ENCODE measurements at places on chromosomes 1 and 21. TPM values are rescaled to one million over a fixed set of nuclear protein-coding genes. Genes with fewer than 3 reads are reported as not detected.
A peak's percentile ranks its signal among the peaks of the same experiment; 100 is the strongest.

DNA sequence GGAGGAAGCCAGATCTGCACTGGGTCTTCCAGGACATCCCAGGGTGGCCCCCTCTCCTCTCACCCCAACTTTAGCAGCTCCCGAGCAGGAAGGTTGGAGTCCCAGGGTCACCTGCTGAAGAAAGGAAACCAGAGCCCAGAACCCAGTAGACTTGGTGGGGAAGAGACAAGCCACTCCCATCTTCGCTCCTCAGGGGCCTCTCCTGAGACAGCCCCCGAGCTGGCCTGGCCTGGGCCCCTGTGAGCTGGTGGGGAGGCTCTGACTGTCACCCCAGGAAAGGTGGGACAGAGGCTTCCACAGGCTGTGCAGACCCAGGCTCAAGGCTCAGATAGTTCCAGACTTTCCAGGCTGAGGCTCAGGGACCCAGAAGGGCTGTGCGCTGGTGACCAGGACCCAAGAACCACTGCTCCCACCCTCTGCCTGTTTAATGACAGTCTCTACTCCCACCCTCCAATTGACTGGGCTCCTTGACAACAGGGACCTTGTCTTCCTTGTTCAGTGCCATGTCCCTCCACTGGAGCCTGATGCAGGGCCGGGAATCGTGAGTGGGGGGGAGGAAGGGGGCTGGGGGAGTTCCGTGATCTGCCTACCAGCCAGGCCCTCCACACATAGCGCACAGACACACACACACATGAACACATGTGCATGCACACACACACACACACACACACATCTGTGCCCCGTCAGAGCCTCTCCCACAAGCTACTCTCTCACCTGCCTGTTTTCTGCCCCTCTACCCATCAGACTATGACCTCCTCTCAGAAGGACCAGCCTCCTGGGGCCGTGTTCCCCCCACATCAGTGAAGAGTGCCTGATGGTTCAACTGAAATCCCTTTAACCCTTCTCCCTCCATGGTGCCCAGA is 401.2 kb downstream of the MATN1 start:
- DNase-seq: no peak

- DNase-seq: no peak
Observed at GRCh38 chr1:112396653-112397471, 848 bp downstream of the CTTNBP2NL start.

- peak; percentile 52 for DNase-seq
Observed at GRCh38 chr1:92484472-92485380, 2.0 kb downstream of the GFI1 start.

GRCh38 chr1:46030876-46031660 is 101.4 kb downstream of the PIK3R3 start:
- no peak for DNase-seq

- DNase-seq: peak; percentile 44
Observed at GRCh38 chr1:156420205-156421061, 51.4 kb downstream of the RHBG start.

DNA sequence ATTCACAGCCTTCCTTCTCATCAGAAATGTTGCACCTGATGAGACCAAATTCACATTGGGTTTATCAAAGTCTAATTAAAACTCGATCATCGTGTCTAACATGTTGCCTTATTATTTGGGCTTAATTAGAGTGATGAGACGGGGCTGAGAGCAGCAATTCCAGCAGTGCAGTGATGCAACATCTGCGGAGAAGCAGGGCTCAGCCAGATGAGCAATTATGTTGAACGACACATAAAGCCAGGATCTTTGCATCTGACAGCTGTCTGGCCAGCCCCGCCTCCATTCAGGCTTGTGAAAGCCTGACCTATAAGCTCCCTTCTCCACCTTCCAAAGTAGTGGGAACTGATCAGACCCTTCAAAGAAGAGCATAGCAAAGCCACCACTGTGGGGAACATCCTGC is 109.8 kb downstream of the C1orf94 start:
- DNase-seq: no peak

DNA sequence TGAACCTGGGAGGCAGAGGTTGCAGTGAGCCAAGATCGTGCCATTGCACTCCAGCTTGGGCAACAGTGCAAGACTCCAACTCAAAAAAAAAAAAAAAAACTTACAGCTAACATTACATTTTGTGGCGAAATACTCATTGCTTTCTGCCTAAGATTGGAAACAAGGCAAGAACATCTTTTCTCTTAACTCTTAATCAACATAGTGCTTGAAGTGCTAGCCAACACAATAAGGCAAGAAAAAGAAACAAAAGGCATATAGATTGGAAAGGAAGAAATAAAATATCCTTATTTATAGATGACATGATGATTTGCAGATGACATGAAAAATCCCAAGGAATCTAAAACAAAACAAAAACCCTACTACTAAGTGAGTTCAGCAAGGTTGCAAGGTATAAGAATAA is 24.6 kb upstream of the GJA9 start:
- DNase-seq: no peak

DNA sequence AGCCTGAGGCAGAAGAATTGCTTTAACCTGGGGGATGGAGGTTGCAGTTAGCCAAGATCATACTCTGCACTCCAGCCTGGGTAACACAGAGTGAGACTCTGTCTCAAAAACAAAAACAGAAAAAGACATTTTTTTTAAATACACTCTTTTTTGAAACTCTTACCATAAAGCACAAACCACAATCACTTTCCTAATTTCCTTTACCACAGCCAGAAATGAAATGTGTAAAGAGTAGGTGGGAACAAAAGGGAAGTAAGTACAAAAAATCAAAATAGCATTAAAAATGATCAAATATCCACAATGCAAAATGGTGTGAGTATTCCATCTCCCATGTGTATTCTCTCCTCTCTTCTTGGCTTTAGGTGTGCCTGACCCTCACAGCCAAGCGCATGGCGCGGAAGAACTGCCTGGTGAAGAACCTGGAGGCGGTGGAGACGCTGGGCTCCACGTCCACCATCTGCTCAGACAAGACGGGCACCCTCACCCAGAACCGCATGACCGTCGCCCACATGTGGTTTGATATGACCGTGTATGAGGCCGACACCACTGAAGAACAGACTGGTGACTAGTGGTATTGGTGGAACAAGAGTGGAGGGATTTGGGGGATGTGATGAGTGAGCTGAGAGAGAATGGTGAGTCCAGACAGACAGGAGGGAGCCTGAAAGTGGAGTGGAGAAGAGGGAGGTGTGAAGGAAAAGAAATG is 14.9 kb downstream of the ATP1A4 start:
- DNase-seq: no peak

- DNase-seq: no peak
Observed at GRCh38 chr1:57109247-57109646, 143.4 kb upstream of the C8B start.

- DNase-seq: no peak
Observed at GRCh38 chr1:215772151-215772550, 205.0 kb downstream of the KCTD3 start.

GRCh38 chr1:172177849-172178248 is 242.6 kb upstream of the C1orf105 start:
- DNase-seq: no peak

GRCh38 chr1:247077876-247078257 is 744 bp downstream of the ZNF670 start:
- DNase-seq: no peak

GRCh38 chr1:36151134-36151844 is 2.0 kb upstream of the TRAPPC3 start:
- DNase-seq: no peak

- DNase-seq: no peak
Observed at GRCh38 chr1:26078286-26079177, 11.1 kb upstream of the TRIM63 start.

DNA sequence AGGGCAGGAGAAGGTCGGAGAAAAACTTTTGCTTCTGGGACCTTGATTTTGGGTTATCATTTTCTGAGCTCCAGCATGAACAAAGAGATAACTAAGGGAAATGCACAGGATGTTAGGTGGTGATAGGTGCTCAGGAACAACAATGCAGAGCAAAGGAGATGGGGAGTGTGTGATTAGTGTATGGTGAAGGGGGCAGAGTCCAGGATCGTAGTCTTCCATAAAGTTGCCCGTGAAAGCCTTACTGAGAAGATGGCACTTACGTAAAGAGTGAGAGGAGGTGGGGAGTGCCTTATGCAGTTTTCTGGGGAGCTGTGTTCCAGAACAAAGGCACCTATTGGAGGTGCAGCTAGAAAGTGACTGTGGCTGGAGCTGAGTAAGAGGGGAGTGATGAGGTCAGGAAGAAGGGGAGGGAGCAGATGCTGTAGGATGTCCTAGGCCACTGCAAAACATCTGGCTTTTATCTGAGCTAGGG is 11.6 kb downstream of the KCNK1 start:
- no peak for DNase-seq

DNA sequence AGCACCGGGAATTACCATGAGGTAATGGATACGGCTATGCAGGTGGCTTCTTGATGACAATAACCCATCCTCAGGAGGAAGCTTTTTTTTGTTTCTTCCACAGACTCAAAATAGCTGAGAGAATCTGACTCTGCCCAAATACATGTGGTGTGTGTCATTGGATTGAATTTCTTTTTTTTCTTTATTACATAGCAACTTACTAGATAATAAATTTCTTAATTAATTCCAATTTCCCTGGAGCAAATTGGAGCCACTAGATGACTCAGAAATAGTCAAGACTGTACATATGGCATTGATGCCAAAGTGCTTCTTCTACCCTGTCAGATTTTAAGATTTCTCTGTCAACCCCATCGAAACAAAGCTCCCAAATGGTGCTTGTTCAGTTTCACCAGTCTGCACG is 42.7 kb downstream of the L1TD1 start:
- no peak for DNase-seq

DNA sequence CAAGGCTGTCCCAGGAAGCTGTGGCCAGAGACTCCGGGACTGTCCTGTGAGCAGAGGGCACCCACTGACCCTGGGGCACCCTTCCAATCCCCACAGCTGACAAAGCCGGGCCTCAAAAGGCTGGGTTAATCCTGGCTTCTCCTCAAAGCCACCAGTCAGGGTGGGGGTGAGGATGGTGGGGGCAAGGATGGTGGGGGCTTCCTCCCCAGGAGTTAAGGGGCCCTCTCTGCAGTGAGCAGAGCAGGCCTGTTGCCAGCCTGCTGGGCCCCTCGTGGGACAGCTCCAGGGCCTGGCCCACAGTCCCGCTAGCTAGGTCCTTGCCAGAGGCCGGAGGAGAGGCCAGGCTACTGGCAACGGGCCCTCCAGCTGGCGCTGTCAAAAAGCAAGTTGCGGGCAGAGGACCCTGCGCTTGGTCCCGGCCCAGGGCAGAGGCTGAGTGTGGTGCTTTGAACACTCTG is 37.9 kb upstream of the CCDC27 start:
- DNase-seq: no peak

DNA sequence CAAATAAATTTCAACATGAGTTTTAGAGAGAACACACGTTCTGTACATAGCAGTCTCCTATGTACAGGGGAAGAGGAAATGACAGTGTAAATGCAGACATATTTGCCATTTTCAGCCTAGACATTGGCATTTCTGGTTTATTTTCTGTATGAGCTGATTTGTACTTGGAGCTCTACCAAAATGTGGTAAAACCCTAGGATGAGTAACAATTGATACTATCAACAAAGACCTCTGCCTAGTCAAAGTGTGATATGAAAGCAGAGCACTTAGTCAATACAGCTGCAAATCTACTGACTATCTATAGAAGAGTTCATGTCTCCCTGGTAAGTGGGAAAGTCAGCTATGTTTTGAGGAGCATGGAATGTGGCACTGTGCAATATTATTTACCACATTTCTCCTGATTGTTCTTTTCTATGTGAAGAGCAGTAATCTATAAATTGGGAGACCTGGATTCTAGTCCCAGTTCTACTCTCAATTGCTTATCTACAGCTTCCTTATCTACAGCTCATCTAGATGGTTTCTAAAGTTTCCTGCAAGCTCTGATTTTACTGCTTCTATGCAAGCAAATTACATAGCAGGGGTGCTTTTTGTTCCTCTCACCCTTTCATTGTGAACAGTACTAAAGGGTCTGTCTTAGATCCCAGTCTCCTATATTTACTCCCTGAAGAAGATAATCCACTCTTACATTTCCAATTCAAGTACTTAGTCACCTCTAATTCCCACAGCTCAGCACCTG is 334.2 kb downstream of the NTNG1 start:
- no peak for DNase-seq

- DNase-seq: no peak
Observed at GRCh38 chr1:60502506-60502905, 428.9 kb upstream of the C1orf87 start.

DNA sequence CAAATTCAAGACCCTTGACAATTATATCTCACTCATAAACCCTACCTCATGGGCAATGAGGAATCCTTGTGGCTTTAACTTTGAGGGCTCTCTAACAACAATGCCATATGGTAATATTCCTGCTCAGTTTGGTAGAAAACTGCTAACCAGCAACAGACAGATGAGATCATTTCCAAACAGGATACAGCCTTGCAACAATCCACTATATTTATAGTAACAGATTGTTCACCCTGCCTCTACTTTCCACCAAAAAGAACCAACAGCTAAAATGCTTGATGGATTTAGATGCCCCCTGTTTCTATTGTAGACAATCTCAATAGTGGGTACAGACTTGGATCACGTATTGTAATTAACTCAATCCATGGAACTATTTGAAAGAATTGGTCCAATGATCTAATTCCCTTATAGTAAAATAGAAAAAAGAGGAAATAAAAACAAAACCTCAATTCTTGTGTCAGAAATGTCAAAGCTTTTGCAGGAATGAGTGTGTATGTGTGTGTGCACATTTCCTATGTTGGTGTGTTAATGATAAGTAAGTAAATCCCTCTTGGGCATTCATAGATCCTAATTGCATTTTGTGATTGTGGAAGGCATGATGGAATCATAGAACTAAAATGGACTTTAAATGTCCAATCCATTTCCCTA is 100.0 kb upstream of the EDEM3 start:
- no peak for DNase-seq

CHI3L1 gene
- not detected for total RNA-seq

WNT3A gene
- not detected for total RNA-seq

FCRL4 gene
- not detected for total RNA-seq

BCAN gene
- total RNA-seq: not detected

AK5 gene
- total RNA-seq: 14.2 TPM

MCOLN3 gene
- total RNA-seq: 0.14 TPM

RBP7 gene
- total RNA-seq: not detected

CSF1 gene
- total RNA-seq: 5.6 TPM
